ENCODE measurements at places on chromosomes 4 and X. TPM values are rescaled to one million over a fixed set of nuclear protein-coding genes. Genes with fewer than 3 reads are reported as not detected.

GRCh38 chrX:11265352-11265751, 27.9 kb upstream of the AMELX start:
- no peak for DNase-seq

DNA sequence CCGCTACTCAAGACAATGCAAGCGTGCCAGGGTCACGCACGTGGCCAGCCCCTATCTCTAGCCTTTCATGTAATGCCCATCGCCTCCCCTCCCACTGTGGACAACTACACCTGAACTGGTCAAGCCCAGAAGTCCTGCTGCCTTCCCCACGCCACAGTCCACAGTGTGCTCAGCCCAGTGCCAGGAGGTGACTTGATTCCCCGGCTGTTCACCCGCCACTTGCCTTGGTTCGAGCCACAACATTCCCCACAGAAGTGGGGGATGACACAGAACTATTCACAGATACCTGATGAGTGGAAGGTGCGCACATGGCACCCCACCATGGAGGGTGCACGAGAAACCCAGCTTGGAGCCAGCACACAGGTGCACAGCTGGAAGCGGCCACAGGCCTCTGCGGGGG, 6.8 kb downstream of the ARHGAP4 start:
- no peak for DNase-seq

DNA sequence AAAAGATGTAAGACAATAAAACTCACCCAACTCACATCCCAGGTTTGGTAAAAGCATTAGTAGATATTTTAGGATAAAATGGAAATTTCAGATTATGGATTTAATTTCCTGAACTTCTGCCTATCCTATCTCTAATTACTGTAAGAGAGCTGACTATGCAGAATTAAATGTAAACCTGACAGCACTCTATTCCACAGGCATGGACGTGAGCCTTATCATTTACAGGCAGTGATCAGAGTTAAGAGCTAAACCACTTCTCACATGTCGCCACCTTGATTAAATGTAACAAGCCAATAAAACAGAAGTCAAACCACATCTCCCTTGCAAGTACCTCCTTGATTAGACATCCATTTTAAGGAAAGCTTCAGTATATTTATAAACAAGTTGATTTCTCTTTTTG, 97.5 kb upstream of the CBR4 start:
- no peak for DNase-seq

DNA sequence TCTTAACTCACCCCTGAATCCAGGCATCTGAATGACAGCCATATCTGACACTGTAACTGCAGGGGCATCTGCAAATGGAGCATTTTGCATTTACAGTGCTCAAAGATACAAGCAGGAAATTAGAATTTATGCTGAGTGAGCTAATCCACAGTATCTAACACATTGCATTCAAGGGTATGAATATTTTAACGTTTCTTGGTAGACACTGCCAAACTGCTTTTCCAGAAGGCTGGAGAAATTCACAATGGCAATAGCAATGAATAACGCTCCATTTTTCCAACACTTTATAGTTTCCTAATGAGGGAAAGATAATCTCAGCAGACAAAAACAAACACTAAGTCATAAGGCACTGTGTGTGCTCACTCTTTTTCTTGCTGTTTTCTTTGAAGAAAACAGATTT, 30.9 kb downstream of the AADAT start:
- DNase-seq: no peak

DNA sequence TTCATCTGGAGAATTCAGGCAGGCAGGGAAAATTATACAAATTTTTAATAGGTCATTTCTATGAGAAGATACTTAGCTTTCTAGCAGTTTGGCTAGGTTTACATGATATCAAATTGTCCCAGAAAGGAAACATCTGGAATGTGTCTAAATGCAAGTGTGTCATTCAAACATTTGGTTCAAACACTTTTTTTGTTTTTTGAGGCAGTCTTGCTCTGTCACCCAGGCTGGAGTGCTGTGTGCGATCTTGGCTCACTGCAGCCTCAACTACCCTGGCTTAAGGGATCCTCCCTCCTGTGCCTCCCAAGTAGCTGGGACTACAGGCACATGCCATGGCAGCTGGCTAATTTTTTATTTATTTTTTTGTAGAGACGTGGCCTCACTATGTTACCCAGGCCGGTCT, 31.6 kb downstream of the SPARCL1 start:
- no peak for DNase-seq

DNA sequence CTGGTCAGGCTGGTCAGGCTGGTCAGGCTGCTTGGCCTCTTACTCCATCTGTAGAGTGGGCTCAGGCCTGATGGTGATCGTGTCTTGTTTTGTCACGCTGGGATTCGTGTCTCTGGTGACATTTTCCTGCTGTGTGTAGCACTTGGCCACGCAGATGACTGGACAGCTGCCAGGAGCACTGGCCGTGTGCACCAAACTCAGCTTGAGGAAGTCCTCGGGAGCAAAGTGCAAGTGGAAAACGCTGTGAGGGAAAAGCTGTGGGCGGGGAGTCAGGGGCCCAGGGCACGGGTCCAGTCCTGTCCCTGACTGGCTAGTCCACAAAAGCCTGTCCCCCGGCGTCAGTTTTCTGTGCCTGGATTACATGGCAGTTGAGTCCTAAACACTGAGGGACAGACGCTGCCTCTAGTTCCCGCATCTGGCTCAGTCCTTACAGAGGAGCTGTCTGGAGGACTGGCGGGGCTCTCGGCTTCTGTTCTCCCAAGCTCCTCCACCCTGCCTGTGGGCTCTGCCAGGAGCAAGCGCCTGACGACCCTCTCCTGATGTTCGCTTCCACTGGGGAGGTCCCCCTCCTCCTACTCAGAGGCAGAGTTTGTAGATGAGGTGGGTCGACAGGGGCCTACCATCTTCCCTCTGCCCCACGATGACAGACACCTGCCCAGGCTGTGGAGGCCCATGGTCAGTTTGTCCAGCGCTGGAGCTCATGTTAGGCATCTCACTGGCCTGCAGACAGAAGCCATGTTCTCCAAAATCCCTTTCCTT, 35.9 kb upstream of the GRPEL1 start:
- DNase-seq: no peak

- DNase-seq: no peak
Measured at GRCh38 chrX:41303013-41303412, 30.9 kb upstream of the DDX3X start.

DNA sequence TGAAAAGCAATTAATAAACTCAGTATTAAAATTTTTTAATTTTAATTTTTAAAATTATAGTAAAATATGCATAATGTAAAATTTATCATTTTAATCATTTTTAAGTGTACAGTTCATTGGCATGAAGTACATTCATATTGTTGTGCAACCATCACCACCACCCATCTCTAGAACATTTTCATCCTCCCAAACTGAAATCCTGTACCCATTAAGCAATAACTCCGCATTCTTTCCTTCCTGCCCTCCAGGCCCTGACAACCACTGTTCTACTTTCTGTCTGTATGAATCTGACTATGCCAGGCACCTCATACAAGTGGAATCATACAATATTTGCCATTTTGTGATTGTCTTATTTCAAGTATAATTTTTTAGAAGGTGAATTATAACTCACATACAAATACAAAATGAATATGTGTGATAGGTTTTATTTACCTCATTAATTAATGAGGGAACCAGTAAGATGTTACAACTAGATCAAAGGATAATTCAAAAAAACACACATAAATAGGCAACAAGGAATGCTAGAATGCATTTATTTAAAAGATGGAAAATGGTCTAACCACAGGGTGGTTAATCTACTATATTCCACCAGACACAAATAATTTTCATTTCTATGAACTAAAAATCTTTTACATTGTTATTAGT, 13.1 kb upstream of the AFF1 start:
- no peak for DNase-seq

DNA sequence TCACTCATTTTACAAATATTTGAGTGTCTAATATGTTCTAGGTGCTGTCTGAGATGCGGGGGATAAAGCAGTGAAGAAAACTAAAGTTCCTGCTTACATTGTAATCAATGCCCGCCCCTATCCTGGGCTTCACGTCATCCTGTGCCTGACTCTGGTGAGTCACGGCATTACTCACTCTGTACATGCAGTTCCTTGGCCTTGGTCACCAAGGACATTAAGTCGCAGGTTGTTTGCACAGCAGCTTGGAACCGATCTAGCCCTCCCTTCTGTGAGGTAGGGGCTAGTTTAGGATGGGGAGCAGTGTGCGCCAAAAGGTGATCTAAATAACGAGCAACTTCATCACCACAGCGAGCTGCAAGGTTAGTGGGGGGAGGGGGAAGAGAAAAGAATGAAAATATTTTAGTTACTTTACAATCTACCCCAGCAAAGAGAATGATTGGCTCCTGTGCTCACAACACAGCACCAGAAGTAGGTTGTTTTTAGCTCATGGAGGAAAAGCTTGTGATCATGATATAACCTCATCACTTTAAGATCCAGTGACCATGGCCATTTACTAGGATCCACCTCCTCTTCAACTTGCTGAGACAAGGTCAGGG, 48.0 kb upstream of the HDAC8 start:
- no peak for DNase-seq

GRCh38 chr4:101258883-101259282, 88.4 kb downstream of the PPP3CA start:
- DNase-seq: no peak

GRCh38 chr4:188221090-188221489, 81.8 kb downstream of the TRIML1 start:
- DNase-seq: no peak

DNA sequence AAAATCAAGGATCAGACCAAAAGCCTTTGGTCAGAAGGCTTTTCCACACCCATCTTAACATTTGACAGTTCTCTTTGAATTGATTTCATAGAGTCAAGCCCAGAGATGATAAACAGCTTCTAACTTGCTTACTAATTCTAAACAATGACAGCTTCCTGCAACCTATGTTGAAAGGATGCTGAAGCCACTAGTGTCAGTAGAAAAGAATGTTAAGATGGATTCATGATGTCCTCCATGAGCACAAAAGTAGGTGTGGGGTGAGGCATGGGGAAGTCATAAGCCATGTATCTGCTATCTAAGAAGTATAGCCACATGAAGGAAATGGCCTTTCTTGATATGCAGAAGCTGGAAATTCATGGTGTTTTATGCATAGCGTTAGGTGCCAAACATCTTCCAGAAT, 269.3 kb downstream of the DHX15 start:
- no peak for DNase-seq

DNA sequence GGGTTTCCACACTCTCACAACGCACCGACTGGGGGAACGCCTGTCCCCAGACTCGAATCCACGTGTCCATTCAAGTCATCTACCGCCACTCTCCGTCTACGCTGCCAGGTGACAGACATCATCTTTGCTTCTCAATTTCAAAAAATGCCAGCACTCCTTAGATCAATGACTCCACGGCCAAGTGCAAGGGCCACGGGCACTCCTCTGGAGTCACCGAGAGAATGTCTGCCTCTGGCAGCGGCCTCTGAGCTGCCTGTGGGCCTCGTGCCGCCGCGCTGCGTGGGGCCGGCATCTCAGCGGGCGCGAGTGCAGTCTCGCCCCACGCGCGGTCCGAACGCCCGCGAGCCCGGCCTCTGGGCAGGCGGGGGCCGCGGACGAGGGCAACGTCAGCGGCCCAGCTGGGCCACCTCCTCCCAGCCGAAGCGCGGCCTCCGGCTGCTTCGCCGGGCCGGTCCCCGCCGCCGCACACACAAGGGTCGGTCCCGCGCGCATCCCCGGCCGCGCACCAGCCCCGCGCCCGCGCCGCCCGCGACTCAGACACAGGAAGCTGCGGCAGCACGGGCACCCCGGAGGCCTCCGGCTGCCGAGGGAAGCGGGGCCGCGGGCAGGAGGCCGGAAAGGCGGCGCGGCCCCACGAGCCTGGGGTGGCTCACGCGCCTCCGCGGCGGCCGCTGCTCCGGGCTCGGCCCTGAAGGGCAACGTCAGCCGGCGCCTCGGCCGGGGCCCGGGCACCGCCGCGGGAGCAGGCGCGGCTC, 450 bp downstream of the ACSL1 start:
- DNase-seq: no peak

DNA sequence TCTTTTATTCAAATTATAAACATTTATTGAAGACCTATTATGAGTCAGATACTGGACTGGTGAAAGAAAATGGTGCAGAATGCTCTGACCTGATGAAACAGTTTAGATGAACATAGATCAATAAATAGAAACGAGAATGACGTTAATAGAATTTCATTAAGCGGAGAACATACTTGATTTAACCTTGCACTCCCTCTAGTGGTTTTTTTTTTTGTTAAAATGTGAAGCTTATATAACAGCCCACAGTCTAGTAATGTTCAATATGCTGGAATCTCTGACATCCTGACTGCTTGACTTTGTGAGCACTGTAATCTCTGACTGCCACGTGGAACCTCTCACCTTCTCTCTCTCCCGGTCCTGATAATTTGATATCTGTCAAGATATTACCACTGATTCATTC, 32.3 kb downstream of the HDAC8 start:
- no peak for DNase-seq

GRCh38 chr4:121041307-121042090, 30.8 kb downstream of the NDNF start:
- no peak for DNase-seq

- no peak for DNase-seq
Measured at GRCh38 chr4:131613824-131614216, 1535.3 kb upstream of the PCDH10 start.

DNA sequence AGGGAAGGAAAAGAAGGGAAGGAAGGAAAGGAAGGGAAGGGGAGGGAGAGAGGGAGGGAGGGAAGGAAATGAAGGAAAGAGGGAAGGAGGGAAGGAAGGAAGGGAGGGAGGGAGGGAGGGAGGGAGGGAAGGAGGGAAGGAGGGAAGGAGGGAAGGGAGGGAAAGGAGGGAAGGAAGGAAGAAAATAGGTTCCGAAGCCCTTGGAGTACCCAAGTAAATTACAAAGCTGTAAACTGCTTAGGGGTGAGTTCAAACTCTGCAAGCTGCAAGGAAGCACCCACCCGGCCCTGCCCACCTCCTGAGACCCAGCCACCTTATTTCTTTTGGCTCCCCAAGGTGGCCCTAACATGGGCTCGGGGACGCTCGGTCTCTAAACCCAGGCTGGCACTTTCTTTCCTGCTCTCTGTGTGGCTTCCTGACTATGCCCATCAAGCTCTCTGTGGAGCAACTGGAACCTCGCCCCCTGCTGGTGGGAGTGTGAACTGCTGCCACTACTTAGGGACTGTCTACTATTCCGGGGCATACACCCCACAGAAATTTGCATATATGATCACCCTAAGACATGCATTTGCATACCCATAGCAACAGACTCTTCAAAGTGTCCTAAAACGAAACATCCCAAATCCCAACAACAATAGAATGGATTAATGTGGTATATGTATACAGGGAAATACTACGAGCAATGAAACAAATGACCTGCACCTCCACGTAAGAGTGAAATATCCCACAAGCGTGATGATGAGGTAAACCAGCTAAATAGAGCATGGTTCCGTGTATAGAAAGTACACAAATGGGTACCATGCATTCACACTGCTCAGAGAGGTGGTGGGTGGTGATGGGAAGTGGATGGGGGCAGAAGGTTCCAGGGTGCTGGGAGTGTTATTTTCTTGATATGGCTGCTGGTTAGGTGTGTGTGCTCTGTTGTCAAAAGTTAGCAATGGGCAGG, 151.7 kb upstream of the TBL1X start:
- no peak for DNase-seq

GRCh38 chrX:47264483-47265173, 31.8 kb downstream of the USP11 start:
- no peak for DNase-seq

Gene UGT2A1
- not detected for total RNA-seq

Gene LDB2
- 142 TPM for total RNA-seq

Gene MAGEB5
- total RNA-seq: not detected

Gene GIMD1
- total RNA-seq: not detected

Gene PNMA3
- 0.42 TPM for total RNA-seq

Data from urinary bladder (tissue), 4 donors.